ENCODE measurements at places on chromosomes 16 and 17. TPM values are rescaled to one million over a fixed set of nuclear protein-coding genes. Genes with fewer than 3 reads are reported as not detected.

HCRT gene
- total RNA-seq: not detected

RNF166 gene
- 7.1 TPM for total RNA-seq

PDILT gene
- not detected for total RNA-seq

DNA sequence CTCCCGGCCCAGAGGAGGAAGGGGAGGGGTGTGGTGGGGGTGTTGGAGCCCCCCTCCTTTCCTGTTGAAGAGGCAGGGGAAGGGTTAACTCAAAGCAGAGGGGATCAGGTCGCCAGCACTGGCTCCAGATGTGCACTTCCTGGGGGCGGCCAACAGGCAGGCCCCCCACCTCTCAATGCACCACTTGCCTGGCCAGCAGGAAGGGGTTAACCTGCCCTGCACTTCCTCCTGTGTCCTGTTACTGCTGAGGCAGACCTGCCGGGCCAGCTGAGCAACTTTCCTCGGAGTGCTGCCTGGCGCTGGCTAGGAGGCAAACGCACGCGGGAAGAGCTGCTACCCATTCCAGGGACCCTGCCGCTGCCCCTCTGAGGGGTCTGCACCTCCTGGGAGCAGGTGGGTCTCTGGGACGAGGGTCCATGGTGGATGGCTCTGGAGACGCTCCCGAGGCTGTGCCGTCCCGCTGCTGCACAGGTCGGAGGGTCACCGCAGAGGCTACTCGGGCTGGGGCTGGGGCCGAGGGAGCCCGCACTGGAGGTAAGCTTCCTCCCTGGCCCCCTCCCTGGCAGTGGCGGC is at the start of gene EPN3:
EPN3 (plus strand) TSS at position 284 of the 573 bp plus-strand sequence. CDS start 3,822 bp downstream, outside the sequence.
- H3K27ac ChIP-seq: peak within 1 kb of the TSS; percentile 92
- H3K27me3 ChIP-seq: peaks cover 63% of the 10 kb centered on the region
- peak within 1 kb of the TSS; percentile 75 for H3K4me3 ChIP-seq
- DNase-seq: no peak

DNA sequence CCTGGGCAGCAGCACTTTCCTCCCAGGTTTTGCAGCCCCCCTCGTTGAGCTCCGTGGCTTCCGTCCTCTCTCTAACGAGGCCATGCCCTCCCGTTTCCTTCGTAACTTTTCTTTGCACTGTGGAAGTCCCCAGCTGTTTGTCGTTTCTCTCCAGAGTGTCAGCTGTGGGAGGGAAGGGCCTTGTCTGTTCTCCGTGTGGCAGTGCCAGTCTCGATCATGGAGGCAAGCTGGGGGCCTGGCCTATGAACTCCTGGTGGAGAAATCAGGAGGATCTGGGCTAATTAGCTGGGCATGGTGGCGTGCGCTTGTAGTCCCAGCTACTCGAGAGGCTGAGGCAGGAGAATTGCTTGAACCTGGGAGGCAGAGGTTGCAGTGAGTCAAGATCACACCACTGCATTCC is 28.3 kb downstream of the TBCD start:
- H3K36me3 ChIP-seq: no peaks in the 10 kb centered on the region
- no peak overlapping the region for H3K27ac ChIP-seq
- no peak for DNase-seq
- H3K27me3 ChIP-seq: no peaks in the 10 kb centered on the region
